RWPE1 (cell line): ENCODE measurements at places on chromosomes 1 and 21.

GRCh38 chr1:77825131-77825709 is 45.8 kb downstream of the MIGA1 start:
- peak; percentile 74 for DNase-seq

DNA sequence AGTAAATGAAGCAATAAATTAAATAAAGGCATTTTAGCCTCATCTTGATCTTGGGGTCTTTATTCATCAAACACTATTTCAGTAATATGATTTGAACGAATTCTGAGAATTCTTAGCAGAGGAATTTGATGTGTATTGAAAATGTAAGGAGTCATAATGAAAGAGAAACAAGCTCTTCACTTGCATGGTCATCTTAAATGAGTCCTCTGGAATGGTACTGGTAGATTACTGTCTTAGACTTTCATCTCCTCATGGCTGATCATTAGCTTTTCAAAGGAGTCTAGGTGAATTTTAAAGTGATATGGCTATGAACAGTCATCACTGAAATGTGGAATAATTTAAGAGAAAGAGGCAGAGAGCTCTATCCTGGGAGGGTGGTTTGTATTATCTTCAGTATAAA is 30.0 kb downstream of the PRRC2C start:
- no peak for DNase-seq

DNA sequence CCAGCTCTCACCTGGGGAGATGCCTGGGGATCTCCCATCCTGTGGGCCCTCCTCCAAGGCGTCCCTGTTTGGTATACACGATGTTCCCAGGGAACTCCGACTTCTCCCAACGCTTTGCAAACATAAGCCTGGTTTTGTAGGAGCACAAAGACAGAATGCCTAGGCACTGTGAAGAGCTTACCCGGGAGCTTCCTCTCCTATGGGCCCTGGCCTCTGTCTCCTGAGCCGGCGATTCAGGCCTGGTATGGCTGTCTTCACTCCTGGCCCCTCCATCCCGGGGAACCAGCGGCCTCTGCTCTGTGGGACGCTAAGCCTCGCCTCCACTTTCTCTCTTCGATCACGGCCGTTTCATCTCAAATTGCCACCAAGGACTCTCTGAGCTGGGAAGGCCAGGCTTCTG is 59.6 kb upstream of the ACTRT2 start:
- no peak for DNase-seq

DNA sequence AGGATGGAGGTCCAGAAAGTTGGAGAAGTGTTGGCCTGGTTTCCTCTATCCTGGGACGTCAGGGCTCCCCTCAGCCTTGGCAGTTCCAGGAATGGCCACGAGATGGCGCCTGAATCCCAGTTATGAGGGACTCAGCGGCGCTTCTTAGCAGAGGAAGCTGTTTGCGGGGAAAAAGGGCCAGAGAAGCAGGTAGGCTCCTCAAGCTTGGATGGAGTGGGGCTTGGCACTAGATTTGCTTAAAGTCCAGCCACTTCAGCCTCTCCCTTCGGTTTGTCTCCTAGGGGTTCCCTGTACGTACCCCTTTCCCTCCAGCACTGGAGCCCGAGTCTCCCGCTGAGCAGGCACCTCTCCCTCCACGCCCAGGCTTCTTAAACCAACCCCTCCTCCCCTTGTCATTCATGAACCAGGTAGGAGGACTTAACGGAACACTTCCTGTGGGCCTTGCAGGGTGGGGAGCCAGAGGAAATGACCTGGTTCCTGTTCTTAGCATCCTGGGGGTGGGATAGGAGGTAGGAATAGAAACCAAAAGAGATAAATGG is 32.0 kb upstream of the TENT5B start:
- peak; percentile 77 for DNase-seq

- DNase-seq = no peak
These were observed 36.8 kb downstream of the AHDC1 start for GRCh38 chr1:27567146-27567526.

GRCh38 chr1:43831851-43832250 is 101.8 kb upstream of the ARTN start:
- no peak for DNase-seq

DNA sequence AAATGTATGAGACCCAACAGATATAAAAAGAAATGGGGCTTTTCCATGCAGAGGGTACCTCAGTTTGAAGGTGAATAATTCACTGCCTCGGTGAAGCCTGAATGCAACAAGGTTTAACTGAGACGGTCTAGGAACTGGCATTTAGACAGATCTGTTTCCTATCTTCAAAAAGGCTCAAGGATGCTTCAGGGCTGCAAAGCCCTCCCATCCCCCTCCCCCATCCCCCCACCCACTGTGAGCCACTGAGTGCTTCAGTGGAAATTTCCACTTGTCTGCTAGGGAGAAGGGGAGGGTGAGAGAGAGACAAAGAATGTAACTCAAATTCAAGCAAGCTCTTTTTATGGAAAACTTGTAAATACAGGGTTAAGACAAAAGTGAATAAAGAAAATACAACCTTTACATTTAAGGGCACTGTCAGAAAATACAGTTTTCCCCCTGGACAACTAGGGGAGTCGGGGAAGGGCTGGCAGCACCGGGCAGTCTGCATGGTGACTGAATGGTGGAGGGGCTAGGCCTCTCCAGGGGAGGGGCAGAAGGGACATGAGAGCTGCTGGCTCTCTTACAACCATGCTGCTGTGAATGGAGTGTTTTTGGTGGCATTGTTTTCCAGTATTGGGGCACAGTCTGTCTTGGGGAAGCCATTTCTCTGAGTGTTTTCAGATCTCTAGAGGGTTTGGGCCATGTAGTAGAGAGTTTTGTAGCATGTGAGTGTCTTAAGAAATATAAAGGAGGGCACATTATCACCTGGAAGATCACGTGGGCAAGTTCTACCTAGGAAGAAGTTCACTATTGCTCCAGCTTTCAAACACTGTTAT is 56.7 kb downstream of the MRPS6 start:
- DNase-seq = no peak

- DNase-seq = no peak
These were observed 11.7 kb upstream of the B3GALNT2 start for GRCh38 chr1:235515844-235516512.

DNA sequence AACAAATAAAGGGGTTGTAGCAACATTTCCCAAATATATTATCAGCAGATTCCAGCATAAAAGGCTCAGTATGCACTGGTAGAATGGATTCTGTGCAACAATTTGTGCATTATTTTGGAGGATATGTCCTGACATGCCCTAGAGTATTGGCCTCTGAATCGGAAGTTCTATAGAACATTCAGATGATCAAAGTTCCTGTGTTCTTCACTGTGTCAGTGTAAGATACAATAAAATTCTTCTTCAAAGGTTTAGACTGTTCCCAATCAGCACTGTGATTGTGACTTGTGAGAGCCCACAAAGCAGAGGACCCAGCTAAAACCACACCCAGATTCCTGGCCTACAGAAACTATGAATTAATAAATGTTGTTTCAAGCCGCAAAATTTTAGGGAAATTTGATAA is 33.6 kb upstream of the GBP5 start:
- no peak for DNase-seq

GRCh38 chr1:158527190-158527815 is 26.9 kb downstream of the OR6Y1 start:
- DNase-seq = peak; percentile 20

DNA sequence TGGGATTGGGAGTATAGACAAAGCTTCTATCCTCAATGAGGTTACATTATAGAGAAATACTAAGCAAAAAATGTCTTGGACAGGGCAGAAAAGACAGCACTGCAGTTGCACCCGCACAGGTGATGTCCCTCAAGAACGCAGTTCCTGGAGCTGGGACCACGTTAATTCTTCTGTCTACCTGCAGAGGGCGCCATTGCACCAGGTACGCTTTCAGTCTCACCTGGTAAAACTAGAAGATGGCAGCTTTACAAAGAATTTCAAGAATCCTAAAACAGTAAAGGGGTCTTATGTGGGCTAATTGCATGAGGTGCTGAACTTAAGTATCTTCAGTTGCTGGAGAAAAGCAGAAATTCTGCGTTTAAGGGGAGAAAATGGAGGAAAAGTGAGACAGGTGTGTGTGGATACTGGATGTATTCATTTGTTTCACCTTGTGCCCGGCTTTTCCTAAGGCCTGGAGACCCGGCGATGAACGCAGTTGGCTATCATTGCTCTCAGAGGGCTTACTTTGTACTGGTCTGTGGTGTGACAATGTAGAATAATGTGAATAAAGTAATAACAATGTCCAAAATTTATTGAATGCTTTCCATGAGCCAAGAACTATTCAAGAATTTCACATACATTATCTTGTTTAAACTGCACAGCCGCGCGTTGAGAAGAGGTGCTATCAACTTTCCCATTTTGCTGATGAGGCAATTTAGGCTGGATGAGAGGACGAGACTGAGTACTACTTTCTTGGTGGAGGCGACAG is 276.3 kb upstream of the GREM2 start:
- peak; percentile 57 for DNase-seq

DNA sequence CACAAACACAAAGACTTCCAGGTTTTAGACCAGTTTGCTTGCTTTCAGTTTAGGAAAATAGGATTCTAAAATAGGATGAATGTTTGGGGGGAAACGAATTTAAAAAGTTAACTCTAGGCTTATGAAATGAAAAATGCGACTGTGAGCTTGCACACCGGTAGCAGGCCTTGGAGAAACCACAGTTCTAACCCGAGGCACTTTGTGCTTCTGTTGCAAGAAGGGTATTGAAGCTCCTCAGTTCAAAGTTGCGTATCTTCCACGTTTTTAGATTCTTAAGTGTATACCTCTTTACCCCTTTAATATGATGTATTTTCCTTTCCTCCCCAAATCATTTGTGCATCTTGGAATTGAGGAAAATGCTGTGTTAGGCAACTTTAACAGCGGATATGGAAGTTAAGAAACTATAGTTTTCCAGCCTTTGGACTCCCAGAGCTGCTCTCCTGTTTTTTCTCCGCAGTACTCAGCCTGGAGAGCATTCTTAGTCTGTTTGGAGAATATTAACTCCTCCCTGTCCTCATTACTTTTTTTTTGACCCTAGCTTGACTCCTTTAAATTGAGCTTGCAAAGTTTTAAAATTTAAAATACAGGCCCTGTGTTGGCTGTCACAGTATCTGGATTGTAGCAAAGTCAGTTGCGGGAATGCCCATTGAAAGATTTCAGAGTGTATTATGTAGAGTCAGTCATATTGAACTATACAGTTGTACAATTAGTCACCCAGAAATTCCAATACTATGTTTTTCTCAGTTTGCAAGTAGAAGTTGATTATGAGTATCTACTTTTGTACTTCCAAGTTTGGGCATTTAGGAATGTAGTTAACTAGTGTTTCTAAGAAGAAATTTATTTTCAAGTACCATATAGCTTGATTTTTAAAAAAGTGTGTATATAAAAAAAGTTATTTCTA is 2.6 kb downstream of the MRPS6 start:
- DNase-seq = no peak

DNA sequence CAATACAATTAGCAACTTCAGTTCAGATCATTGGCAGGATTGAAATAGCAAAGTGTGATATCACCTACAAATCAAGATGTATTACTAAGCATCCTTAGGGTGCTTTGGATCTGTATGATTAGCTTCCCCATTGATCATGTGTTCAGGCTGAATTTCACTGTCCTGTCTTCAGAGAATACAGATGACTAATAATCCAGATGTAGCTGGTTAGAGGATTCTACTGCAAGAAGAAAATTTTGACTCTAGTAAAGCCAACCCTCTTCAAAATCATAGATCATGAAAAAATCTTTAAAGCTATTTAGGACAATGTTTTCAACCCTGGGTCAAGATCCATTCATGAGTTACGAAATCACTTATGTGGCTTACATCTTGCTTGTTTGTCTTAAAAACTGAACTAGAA is 184.4 kb downstream of the PTGER3 start:
- DNase-seq = no peak

DNA sequence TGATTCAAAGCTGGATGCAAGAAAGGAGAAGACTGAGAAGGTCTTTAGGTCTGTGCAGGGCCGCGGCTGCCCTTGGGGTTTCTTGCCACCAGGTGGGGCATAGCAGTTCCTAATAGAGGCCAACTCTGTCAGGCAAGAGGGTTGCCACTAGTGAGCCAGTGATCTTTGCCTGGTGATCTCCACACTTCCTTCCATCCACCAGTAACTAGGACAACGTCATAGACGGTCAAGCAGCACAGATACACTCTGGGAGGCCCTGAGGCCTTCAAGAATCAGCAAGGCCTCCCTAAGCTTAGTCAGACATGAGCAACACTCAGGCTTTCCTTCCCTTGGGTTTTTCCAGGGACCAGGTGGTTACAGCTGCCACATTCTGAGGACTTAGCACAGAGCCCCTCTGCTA is 32.9 kb upstream of the ATP2B4 start:
- no peak for DNase-seq

- DNase-seq = peak; percentile 56
These were observed 238.0 kb upstream of the TMEM51 start for GRCh38 chr1:14915356-14916054.

GRCh38 chr1:80917826-80918225 is 882.9 kb upstream of the ADGRL2 start:
- no peak for DNase-seq

DNA sequence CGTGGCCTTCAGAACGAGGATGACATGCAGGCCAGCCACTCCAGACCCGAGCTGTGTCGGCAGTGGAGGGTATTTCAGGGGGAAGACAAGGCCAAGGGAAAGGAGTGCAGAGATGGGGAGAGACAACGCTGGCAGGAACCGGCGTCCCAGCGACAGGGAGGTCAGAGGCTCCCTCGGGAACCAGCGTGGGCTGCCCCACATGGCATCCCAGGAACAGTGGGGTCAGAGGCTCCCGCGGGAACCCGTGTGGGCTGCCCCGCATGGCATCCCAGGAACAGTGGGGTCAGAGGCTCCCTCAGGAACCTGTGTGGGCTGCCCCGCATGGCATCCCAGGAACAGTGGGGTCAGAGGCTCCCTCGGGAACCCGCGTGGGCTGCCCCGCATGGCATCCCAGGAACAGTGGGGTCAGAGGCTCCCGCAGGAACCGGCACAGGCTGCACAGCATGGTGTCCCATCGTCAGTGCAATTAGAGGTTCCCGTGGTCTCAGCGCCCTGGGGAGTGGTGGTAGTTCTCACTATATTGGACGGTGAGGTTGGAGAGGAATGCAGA is 43.0 kb downstream of the SLC19A1 start:
- DNase-seq = no peak
